Aortic smooth muscle cell (primary cell): ENCODE measurements at places on chromosomes 2 and 18. TPM values are rescaled to one million over a fixed set of nuclear protein-coding genes. Genes with fewer than 3 reads are reported as not detected.

NFATC1 gene
- 1.7 and 2.4 TPM in 2 replicates for total RNA-seq

LAMA1 gene
- total RNA-seq, result 0.68 and 0.92 TPM in 2 replicates

MAPK4 gene
- under 0.01 TPM in 2 replicates for total RNA-seq

ZNF385B gene
- under 0.01 TPM in 1 of 2 replicates, not detected in the other for total RNA-seq
